HS-5 (cell line): ENCODE measurements at places on chromosomes 11 and 22.

GRCh38 chr11:128726458-128727139, 32.7 kb downstream of the FLI1 start:
- DNase-seq, result no peak

- no peak for DNase-seq
Measured at GRCh38 chr11:122619757-122620156, 35.8 kb upstream of the UBASH3B start.

- no peak for DNase-seq
Measured at GRCh38 chr22:50236731-50237409, 8.0 kb downstream of the TUBGCP6 start.

DNA sequence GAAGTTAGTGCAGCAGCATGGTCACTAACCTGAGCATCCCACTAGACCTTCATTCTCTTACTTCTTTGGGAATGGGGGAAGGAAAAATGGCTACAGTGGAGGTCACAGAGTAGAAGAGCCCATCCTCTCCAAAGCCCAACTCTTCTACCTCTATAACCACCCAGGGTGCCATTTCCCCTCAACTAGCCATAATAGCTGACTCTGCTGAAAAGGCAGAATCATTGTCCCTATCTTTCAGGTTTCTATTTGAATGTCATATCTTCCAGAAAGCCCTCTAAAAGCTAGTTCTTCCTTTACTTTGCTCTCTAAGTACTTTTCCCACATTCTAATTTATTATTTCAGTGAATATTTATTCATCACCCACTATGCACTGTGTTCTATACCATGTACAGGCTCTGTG, 421.6 kb downstream of the TENM4 start:
- DNase-seq, result no peak

GRCh38 chr22:43197271-43197941, 10.5 kb upstream of the TTLL12 start:
- DNase-seq, result no peak

DNA sequence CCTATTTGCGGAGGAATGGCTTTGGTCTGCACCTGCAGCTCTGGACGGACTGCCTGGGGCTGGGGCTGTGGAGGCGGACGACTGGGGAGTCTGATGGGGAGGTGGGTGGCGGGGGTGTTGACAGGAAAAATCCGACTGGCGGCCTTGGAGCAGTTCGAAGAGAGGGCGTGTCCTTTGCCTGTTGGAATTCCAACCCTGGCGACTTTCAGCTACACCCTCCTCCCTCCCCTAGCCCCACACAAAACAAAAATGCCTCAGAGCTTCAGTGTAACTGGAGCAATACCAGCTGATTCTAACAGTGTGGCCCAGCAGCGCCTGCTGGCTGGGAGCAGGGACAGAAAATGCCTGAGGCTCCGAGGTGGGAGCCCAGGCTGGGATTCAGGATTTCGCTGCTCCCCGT, 85.4 kb downstream of the ATXN10 start:
- DNase-seq, result no peak

GRCh38 chr11:102712137-102712536, 6.6 kb upstream of the MMP27 start:
- DNase-seq, result no peak

- no peak for DNase-seq
Measured at GRCh38 chr11:131099013-131099412, 182.7 kb upstream of the SNX19 start.

DNA sequence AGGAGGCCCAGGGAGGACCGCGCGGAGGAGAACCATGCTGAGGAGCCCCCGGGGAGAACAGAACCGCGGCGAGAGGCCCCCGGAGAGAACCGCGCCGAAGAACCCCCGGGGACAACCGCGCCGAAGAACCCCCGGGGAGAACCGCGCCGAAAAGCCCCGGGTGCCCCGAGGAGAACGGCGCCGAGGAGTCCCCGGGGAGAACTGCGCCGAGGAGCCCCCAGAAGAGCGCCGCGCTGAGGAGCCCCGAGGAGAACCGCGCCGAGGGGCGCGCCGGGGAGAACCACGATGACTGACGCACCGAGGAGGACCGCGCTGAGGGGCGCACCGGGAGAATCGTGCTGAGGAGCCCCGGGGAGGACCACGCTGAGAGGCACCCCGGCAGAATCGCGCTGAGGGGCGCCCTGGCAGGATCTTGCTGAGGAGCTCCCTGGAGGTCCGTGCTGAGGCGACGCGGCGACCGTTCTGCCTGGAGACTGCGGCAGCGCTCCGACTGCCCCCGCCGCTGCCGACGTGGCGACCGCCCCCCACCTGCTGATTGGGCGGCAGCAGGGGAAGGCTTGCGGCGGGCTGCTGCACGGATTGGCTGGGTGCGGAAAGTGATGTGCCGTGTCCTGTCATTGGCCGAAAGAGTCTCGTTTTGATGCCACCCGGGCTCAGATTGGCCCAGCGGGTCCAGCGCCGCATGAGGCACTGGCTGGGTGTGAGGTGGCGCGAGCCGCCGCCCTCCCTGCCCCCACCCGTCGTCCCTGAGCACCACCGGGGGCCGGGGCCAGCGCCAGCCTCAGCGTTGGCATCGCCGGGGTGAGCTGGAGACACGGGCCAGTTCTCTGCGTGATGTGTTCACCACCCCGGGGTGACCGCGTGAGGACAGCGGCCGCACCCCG, at the start of gene KCNQ1OT1:
Gene KCNQ1OT1, minus strand, starts transcription at position 464 of the 884 bp plus-strand sequence.
- peak; percentile 64 for DNase-seq

DNA sequence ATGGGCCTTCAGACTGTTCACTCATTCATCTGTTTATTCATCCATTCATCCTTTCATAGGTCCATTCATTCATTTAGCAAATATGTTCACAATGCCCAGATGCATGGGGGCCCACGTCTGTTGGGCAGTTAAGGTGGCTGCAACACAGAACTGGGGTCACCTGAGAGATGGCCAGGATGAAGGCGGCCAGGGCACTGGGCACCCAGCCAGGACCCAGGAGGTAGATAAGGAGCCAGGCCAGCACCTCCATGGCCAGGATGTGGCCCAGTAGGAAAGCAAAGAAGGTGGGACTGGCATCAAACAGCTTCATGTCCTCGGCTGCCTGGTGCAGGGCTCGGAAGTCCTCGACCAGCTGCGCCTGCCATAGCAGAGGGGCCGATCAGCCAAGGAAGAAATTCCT, 12.2 kb downstream of the FADS3 start:
- no peak for DNase-seq
